ENCODE measurements at places on chromosomes 16 and 17.

- H3K27ac ChIP-seq = no peak overlapping the region
- H3K36me3 ChIP-seq = peaks cover 59% of the 10 kb centered on the region
- no peak overlapping the region for H3K4me3 ChIP-seq
- no peaks in the 10 kb centered on the region for H3K27me3 ChIP-seq
Observed at GRCh38 chr17:35645923-35646322, 58.8 kb downstream of the AP2B1 start.

- no peaks in the 10 kb centered on the region for H3K36me3 ChIP-seq
- H3K4me1 ChIP-seq = peaks cover 58% of the 10 kb centered on the region
- H3K27me3 ChIP-seq = no peaks in the 10 kb centered on the region
- peak overlapping the region; percentile 70 for H3K27ac ChIP-seq
Observed at GRCh38 chr17:81428948-81429774, 33.9 kb downstream of the BAHCC1 start.

DNA sequence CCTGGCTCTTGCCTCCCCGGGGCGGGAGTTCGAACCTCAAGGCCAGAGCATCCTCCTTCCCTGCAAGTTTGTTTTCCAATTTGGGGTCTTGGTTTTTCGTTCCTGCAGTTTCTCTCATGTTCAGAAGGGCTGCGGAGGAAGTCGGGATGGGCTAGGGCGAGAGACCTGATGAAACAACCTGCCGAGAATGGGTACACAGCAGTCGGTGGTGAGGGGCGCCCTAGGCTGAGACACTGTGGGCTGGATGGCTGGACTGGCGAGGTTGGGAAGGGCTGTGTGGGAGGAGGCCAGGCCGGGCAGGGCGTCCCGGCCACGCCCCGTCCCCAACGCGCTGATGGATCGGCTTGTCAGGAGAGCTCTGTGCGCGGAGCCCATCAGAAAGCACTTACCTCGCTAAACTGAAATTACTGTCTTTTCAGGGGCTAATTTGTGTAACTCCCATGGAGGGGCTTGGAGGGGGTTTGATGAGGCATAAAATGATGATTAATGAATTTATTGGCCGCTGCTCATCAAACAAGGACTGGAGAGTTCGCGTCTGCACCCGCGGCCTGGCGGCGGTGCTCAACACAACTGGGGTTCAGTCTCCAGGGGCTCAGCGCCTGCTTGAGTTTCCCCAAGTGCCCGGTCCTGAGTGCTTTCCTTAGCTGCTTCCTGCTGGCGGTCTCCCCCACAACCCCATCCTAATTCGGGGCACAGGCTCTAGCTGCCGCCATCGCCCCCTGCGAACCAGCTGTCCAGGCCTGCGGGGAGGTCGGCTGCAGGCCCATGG lies 9.0 kb downstream of the IRX5 start:
- no peak overlapping the region for H3K4me3 ChIP-seq
- no peak overlapping the region for H3K27ac ChIP-seq
- peaks cover 10% of the 10 kb centered on the region for H3K36me3 ChIP-seq
- H3K4me1 ChIP-seq = peaks cover 15% of the 10 kb centered on the region

DNA sequence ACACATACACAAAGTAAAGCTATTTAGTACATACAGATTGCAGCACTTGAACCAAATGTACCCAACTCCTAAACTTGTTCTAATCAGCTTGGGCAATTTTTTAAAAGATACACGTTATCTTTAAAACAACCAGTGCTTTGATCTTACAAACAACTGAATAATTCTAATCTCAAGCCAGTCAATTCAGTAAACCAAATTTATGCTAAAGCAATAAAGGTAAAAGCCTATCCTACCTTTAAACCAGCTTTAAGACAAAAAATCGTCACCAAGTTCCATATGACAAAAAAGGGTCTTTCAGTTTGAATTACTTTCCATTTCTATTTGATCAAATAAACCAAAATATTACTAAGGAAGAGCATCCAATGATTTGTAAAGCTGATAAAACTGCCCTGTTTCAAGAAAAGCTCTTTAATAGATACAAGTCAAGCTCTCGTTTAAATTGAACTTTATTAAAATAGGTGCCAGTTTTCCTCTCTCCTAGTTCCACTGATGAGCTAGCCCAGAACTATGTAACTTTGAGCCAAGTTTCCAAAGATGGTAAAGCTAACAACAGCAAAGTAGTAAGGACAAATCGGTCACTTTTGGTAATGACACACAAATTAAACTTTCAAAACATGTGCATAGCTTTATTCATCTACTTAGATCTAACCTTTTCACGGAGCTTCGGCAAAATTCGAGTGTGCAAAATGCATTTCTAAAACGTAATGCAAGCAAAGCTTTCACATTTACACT lies 10.2 kb downstream of the CRYBA1 start:
- peak overlapping the region; percentile 18 for H3K4me3 ChIP-seq
- H3K27ac ChIP-seq = peak overlapping the region; percentile 50
- no peak for DNase-seq
- peaks cover 32% of the 10 kb centered on the region for H3K4me1 ChIP-seq
- no peaks in the 10 kb centered on the region for H3K27me3 ChIP-seq

GRCh38 chr16:11263737-11264136 lies 5.4 kb downstream of the TNP2 start:
- no peak overlapping the region for H3K27ac ChIP-seq
- no peak overlapping the region for H3K4me3 ChIP-seq
- DNase-seq = no peak
- no peaks in the 10 kb centered on the region for H3K36me3 ChIP-seq

- H3K27ac ChIP-seq = no peak overlapping the region
- no peak for DNase-seq
- H3K27me3 ChIP-seq = no peaks in the 10 kb centered on the region
- H3K36me3 ChIP-seq = peaks cover 91% of the 10 kb centered on the region
Observed at GRCh38 chr16:56470232-56470631, 18.9 kb downstream of the OGFOD1 start.

- no peak overlapping the region for H3K27ac ChIP-seq
- peaks cover 10% of the 10 kb centered on the region for H3K4me1 ChIP-seq
- no peak for DNase-seq
- no peaks in the 10 kb centered on the region for H3K36me3 ChIP-seq
- H3K27me3 ChIP-seq = no peaks in the 10 kb centered on the region
- H3K4me3 ChIP-seq = no peak overlapping the region
Observed at GRCh38 chr17:79748295-79749099, 17.8 kb downstream of the ENPP7 start.

DNA sequence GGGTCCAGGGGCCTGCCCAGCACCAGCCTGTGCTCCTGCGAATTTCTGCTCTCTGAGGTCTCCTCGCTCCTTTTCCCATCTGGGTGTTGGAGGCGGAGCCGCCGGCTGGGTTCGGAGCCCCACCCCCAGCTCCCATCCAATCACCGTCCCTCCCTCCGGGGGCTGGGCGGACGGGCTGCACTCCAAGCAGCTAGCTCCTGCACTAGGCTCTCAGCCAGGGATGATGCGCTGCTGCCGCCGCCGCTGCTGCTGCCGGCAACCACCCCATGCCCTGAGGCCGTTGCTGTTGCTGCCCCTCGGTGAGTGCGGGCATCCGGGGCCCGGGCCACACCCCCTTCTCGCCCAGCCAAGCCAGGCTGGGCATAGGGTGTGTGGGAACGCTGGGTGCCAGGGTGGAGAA lies at the start of gene NRN1L:
Gene NRN1L (plus strand): TSS at position 202 of the 400 bp plus-strand sequence. CDS start 19 bp downstream, at position 221.
- H3K4me1 ChIP-seq = peaks cover 15% of the 10 kb centered on the region
- no peaks in the 10 kb centered on the region for H3K27me3 ChIP-seq
- peak within 1 kb of the TSS; percentile 66 for H3K27ac ChIP-seq
- peak; percentile 95 for DNase-seq
- peak within 1 kb of the TSS; percentile 36 for H3K4me3 ChIP-seq

- no peak for DNase-seq
- H3K27me3 ChIP-seq = no peaks in the 10 kb centered on the region
- H3K27ac ChIP-seq = peak overlapping the region; percentile 87
- H3K36me3 ChIP-seq = no peaks in the 10 kb centered on the region
Observed at GRCh38 chr17:9238340-9239245, 217.3 kb downstream of the NTN1 start.

DNA sequence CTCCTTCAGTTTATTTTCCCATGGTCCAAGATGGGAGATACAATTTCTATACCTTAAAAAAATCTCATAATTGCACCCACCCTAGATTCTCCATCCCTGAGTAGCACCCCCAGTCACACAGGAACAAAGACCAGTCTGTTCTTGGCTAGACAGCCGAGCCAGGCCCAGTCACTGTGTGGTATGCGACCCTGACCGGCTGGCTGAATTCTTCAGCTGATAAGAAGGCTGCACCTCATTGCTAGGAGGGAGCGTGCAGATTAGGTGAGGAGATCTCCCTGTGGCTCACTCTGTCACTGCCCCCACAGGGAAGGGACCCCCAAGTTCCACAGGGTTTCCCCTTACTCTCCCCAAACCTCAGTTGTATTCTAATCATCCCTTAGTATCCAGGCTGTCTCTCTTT lies 138.7 kb downstream of the SALL1 start:
- no peaks in the 10 kb centered on the region for H3K36me3 ChIP-seq
- no peak for DNase-seq
- H3K27ac ChIP-seq = no peak overlapping the region

- no peak overlapping the region for H3K4me3 ChIP-seq
- no peak for DNase-seq
- H3K27me3 ChIP-seq = no peaks in the 10 kb centered on the region
- peaks cover 72% of the 10 kb centered on the region for H3K36me3 ChIP-seq
Observed at GRCh38 chr17:28397687-28398279, 8.2 kb downstream of the SLC46A1 start.

GRCh38 chr17:56599566-56599965 lies 6.1 kb downstream of the NOG start:
- H3K27me3 ChIP-seq = no peaks in the 10 kb centered on the region
- H3K27ac ChIP-seq = no peak overlapping the region
- no peak for DNase-seq
- H3K4me3 ChIP-seq = no peak overlapping the region
- H3K4me1 ChIP-seq = no peaks in the 10 kb centered on the region

DNA sequence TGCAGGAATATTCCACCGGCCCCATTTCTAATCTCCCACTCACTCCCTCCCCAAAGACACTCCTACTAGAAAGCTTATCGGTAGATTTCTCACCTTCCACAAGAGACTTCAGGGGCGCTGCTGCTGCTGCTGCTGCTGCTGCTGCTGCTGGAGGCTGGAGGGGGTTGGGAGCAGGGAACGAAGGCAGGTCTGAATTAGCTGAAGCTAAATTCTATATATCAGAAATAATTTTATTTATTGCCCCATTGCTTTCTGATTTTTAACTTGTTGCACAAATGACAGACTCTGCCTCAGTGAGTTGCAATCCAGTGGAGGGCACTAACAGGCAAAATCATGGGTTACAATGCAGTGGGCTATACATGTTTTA lies 25.8 kb upstream of the HLF start:
- peaks cover 21% of the 10 kb centered on the region for H3K4me1 ChIP-seq
- no peaks in the 10 kb centered on the region for H3K36me3 ChIP-seq
- peak overlapping the region; percentile 57 for H3K4me3 ChIP-seq
- DNase-seq = no peak
- H3K27me3 ChIP-seq = no peaks in the 10 kb centered on the region

GRCh38 chr16:10883004-10883403 lies 6.0 kb downstream of the CIITA start:
- no peak for DNase-seq
- H3K36me3 ChIP-seq = no peaks in the 10 kb centered on the region
- peaks cover 48% of the 10 kb centered on the region for H3K27me3 ChIP-seq
- no peak overlapping the region for H3K27ac ChIP-seq
- no peak overlapping the region for H3K4me3 ChIP-seq
- peaks cover 19% of the 10 kb centered on the region for H3K4me1 ChIP-seq

DNA sequence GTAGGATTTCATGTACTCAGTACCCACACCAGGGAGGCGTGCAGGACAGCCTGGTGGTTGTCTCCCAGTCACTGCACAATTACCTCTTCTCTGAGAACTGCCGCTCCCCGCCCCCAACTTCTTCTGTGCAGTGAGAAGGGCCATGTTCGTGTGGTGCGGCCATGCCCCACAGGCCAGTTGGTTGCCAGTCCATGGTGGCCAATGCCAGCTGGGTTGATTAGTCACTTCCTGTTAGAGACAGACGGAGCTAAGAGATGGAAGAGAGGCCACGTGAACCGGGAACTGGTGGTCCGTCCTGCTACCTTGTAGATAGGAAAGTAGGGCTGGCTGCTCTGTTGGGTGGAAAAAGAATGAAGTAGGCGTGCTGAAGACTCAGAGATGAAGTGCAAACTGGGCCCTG lies 206.5 kb downstream of the ABCC12 start:
- no peak overlapping the region for H3K27ac ChIP-seq
- H3K4me3 ChIP-seq = no peak overlapping the region
- H3K27me3 ChIP-seq = no peaks in the 10 kb centered on the region
- DNase-seq = no peak
- no peaks in the 10 kb centered on the region for H3K36me3 ChIP-seq

DNA sequence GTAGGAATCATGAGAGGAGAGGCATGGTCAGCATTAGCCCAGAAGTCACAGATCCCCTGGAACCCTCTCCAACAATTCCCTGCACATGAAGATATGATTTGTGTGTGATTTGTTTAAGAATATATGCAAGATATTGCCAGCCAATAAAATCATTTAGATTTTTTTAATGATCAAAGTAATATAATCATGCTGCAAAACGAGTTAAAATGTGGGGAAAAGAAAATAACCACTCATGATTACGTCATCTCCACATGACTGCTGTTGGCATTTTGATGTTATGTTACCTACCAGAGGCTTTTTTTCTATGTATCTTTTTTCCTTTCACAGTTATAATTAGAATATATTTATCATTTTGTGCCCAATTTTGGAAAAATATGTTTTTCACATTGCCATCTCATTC lies 22.4 kb downstream of the SLC35G3 start:
- H3K4me1 ChIP-seq = no peaks in the 10 kb centered on the region
- H3K36me3 ChIP-seq = no peaks in the 10 kb centered on the region
- no peaks in the 10 kb centered on the region for H3K27me3 ChIP-seq
- no peak overlapping the region for H3K4me3 ChIP-seq
- no peak for DNase-seq

DNA sequence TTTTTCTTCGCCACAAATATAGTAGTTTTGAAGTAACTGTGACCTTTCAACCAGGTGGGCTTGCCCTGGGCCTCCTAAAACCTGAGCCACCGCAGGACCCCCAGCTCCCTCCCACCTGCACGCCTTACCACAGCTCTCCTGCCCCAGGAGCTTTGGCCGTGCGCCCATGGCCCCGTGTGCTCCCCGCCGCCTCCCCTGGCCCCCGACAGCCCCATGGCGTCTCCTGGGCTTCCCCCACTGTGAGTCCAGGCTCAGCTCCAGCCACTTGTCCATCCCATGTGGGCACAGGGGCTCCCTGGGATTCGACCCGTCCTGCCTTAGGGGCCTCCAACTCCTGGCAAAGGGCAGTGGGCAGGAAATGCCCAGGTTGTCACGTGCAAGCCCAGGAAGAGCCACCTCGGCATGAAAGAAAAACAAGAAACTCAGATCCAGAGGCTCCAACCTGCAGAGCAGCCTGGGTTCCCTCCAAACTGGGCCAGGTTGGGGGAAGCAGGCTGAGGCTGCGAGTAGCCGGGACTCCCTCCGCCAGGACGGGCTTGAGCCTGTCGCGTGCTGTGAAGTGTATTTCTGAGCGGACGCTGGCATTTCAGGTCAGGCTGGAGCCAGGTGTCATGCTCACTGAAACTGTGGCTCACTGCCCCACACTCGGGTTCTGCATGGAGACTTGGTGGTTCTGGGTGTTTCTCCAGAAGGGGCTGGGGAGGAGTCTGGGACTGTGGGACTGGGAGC lies 5.8 kb downstream of the LGALS3BP start:
- H3K27ac ChIP-seq = no peak overlapping the region
- H3K4me1 ChIP-seq = peaks cover 48% of the 10 kb centered on the region
- no peaks in the 10 kb centered on the region for H3K27me3 ChIP-seq
- no peak for DNase-seq

All from tibial artery (tissue), 4 donors.